Amniotic epithelial cell (primary cell): ENCODE measurements at places on chromosomes 12 and 14.

GRCh38 chr12:78386871-78387270, 477.7 kb upstream of the SYT1 start:
- DNase-seq = no peak

DNA sequence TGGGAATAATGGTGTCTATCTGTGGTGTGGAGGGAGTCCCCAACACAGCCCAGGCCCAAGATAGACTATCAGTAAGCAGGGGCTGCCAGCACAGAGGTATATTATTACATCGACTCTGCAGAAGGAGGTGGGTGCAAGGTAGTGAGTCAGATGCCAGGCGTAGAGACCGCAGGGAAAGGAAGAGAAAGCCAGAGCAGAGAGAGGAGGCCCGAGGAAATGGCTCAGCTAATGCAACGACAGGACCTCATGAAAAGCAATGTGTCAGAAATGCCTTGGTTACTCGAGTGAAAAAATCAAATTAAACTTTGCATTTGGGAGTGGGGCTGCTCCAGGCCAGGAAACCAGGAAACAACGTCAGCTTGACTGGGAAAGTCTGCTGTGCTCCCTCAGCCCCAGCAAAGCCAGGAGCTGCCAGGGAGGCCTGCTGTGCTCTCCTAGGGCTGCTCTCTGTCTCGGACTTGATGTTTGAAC, 173.2 kb downstream of the SUDS3 start:
- DNase-seq = no peak

GRCh38 chr14:54562334-54562733, 4.6 kb upstream of the SAMD4A start:
- DNase-seq = peak; percentile 12

GRCh38 chr12:124463341-124463921, 104.0 kb downstream of the NCOR2 start:
- DNase-seq = no peak
